Activated T-cell treated with anti-CD3 and anti-CD28 coated beads, Interleukin-2, amount 50 U/mL, for 1 hour (primary cell): ENCODE measurements at places on chromosomes 11 and 22.

- DNase-seq = no peak
Observed at GRCh38 chr22:44870021-44870420, 117.6 kb downstream of the ARHGAP8 start.

DNA sequence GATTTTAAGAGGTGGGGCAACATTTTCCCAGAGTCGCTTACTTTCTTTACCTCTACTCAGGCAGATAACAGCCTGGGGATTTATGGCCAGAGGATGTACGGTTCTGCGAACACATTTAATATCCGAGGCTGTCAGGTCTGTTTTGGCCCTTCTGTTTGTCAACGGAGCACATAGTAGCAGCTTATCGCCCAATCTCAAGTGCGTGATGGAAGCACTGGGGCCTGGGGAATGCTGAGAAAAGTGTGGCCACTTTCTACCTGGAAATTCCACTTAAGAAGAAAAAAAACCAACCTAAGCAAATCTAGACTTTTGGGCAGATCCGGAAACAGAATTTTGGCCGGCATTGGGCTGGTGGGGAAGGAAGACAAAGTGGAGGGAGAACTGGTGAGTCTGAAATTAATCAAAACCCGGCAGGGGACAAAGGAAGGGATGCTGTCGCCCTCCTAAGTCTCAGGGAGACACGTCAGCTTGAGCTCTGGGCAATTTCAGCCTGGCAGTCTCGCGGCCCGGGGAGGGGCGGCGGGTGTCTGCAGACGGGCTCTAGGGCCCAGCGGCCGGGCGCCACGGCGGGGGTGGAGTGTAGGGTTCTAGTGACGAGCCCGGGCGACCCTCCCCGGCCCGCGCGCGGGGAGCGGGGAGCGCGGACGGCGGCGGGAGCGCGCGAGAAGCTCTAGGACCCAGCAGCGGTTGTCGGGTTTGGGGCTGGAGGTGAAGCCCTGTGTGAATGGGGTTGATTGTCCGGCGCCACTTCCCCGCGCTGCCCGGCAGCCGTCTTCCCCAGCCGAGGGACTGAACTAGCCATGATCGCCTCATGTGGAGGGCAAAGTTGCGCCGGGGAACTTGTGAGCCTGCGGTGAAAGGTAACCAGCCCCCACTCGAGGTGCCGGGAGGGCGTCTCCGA lies at the start of gene AMOTL1:
Gene AMOTL1, plus strand, starts transcription at position 656 of the 901 bp plus-strand sequence. Its CDS starts 156 bp downstream, at position 812.
- peak; percentile 22 for DNase-seq

DNA sequence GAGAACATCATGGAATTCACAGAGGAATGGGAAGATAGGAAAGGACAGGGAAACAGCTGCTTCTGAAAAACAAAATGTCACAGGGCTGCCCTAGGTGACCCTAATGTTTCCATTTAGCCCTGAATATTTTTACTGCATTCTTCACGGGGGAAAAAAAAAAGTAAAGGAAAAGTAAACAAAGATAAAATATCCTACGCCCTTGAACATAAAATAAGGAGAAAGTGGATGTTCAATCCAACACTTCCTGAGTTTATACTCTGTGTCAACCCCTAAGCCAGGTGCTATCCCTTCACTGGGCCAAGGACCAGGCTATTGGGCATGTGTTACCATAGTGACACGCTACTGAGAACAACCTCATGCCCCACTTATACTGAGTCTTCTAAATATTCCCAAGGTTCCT lies 84.7 kb downstream of the FAM76B start:
- no peak for DNase-seq

DNA sequence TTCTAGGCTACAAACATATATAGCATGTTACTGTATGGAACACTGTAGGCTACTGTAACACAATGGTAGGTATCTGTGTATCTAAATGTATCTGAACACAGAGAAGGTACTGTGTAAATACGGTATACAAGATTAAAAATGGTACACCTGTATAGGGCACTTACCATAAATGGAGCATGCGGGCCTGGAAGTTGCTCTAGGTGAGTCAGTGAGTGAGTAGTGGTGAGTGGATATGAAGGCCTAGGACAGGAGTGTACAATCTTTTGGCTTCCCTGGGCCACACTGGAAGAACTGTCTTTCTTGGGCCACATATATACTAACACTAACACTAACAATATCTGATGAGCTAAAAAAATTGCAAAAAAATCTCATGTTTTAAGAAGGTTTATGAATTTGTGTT lies 21.4 kb downstream of the RNF141 start:
- no peak for DNase-seq

GRCh38 chr11:14360976-14361375 lies 2.0 kb upstream of the RRAS2 start:
- no peak for DNase-seq
